ENCODE measurements at places on chromosomes 3 and 15.

DNA sequence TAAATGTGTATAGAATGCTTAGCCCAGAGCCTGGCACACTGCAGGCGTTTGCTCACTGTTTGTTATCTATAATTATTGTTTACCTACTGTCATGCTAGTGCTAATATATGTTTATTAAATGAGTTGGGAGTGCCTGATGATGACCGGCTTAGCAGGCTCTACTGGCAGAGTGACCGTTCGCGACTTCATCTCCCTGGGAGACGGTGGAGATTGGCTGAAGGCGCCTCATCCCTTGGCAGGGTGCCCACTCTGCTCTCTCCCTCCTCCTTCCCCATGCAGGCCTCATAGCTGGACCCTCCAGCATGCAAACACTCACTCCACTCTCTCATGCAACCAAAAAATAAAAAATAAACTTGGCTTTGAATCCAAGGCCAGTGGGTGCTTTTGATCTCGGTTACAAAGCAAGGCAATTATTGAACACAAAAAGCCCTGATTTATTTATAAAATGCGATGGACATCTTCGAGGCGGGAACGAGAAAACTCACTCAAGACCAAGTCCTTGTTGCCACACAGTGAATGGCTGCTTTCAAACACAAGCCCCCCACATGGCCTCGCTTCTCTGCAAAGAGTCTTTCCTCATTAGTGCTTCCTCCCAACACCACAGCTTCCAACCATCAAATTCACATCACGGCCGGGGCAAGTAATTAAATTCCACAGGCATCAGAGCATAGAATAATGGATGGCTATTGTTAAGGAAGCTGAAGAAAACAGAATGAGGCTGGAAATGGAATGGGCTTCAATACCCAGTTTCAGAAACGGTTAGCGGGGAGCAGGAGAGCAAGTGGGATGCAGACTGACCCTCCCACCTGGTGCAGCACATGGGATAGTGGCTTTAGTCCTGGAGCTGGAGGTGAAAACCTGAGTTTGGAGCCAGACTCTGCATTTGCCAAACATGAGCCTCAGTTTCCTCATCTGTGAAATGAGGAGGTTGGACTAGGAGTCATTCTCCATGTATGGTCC is 135.7 kb upstream of the RAD18 start:
- no peak for DNase-seq

DNA sequence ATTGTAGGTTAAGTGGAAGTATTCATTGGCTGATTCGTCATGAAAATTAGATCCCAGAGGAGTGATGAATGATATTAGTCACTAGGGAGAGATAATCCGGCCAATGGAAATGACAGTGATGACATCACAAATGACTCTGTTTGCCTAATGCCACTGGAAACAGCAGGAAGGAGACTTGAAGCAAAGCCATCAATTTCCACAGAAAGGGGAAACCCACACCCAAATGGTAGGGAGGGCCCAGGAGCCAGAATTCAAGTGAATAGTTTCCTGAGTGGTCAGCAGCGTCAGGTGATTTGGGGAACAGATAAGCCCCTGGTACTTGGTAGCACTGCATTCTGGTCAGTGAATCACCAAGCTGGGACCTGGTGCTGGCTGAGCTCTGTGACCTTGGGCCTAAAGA is 3.3 kb upstream of the ADAMTS9 start:
- DNase-seq = peak; percentile 96

DNA sequence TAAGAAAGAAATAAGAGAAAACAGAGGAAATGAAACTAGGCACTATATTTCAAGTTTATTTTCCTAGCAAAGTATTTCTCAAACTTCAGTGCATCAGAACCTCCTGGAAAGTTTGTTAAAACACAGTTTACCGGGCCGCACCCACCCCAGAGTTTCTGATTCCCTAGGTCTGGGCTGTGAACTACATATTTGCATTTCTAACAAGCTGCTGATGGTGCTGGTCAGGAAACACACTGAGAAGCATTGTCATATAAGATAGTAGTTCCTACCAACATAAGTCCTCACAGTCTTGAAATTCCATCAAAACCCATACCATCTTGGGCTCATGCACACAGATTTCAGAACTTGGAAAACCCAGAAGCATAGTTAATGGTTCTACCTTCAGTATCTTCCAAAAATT is 8.3 kb downstream of the SLC9A9 start:
- DNase-seq = no peak

DNA sequence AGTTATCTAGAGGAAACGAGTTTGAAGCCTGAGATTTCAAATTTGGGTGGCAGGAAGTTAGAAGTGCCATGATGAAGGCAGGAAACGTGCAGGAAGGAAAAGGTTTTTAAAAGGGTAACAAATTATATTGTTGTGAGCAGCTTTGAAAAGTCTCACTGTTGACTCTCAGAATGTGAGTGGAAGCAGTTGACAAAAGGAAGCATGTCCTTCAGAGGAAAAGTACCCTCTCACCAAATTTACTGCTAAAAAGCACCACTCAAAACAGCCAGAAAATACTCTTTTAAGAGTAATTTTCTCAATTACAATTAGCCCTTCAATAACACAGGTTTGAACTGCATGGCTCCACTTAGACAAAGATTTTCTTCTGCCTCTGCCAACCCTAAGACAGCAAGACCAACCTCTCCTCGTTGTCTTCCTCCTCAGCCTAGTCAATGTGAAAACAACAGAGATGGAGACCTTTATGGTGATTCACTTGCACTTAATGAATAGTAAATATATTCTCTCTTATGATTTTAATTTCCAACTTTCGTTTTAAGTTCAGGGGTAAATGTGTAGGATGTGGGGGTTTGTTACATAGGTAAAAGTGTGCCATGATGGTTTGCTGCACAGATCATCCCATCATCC is 117.1 kb upstream of the LIPC start:
- DNase-seq = no peak

GRCh38 chr3:55180161-55180560 is 252.3 kb upstream of the LRTM1 start:
- DNase-seq = no peak

- DNase-seq = no peak
Observed at GRCh38 chr3:89434621-89435380, 327.4 kb downstream of the EPHA3 start.

DNA sequence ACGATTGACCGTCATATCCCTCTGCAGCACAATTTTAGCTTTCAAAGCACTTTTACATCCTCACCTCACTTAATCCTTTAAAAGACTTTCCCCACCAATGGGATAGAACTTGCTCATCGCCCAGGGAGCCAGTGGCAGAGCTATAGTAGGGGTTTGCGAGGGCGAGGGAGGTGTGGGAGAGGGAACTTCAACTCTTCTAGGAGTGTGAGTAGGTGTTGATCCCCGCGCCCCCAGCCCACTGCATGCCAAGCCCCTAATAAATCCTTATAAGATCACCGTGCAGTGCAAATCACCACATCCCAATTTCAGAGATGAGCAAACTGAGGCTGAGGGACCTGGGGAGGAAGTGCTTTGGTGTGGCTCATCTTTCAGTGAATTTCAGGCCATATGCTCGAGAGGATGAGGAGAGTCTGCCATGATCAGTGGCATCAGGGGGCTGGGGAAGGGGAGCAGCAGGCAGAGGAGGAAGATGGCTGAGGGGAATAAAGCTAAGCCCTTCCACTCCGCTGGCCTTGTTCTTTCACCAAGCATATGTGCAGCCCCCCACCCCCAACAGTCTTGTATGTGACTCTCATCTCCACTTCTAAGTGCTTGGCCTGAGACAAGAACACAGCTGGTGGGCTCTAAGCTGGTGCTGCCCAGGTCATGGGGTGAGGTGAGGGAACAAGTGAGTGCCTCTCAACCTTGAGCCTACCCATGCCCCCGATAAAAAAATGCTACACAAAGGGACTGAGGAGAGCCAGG is 5.1 kb downstream of the INSYN1 start:
- DNase-seq = no peak

DNA sequence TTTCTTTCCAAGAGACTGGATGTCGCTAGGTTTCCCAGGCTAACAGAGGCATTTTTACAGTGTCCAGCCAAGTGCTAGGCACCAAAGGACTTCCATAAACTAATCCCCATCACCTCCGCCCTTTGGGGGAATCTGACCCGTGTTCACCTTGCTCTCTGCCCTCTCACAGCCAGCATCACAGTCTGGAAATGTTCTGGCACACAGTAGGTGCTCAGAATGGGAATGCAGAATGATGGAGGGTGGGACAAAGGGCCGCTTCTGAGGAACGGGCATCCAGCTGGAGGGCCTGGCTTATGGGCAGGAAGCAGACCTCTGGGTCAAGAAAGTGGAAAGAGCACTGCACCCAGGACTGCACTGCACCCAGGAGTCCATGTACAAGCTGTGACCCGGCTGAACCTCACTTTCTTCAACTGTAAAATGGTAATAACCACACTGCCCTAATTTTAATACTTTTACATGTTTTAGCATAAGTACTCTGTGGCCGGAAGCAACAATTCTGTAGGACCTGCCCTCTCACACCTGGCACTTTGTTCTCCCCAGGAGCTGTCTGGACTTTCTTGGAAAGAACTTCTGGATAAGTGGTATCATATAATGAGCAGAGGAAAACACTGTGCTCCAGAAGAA is 901 bp upstream of the NMB start:
- DNase-seq = no peak

- no peak for DNase-seq
Observed at GRCh38 chr15:51589881-51590568, 32.5 kb downstream of the DMXL2 start.

GRCh38 chr3:11260460-11260859 is 11.7 kb upstream of the ATG7 start:
- DNase-seq = no peak

DNA sequence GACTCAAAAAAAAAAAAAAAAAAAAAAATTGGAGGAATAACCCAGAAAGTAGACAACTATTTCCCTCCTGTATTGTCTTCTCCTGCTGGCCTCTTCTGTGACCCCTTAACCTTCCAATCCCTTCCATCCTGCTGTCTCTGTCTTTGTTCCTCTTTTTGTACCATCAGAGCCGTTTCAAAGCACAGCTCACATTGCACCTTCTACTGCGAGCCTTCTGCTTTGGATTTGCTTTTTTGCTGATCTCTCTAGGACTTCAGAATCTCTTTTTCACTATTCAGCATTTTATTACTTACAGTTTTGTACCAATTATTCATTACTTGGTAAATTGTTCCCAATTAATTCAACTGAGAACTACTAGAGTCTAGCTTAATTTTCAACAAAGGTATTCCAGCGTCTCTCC is 284.0 kb upstream of the TBL1XR1 start:
- no peak for DNase-seq

DNA sequence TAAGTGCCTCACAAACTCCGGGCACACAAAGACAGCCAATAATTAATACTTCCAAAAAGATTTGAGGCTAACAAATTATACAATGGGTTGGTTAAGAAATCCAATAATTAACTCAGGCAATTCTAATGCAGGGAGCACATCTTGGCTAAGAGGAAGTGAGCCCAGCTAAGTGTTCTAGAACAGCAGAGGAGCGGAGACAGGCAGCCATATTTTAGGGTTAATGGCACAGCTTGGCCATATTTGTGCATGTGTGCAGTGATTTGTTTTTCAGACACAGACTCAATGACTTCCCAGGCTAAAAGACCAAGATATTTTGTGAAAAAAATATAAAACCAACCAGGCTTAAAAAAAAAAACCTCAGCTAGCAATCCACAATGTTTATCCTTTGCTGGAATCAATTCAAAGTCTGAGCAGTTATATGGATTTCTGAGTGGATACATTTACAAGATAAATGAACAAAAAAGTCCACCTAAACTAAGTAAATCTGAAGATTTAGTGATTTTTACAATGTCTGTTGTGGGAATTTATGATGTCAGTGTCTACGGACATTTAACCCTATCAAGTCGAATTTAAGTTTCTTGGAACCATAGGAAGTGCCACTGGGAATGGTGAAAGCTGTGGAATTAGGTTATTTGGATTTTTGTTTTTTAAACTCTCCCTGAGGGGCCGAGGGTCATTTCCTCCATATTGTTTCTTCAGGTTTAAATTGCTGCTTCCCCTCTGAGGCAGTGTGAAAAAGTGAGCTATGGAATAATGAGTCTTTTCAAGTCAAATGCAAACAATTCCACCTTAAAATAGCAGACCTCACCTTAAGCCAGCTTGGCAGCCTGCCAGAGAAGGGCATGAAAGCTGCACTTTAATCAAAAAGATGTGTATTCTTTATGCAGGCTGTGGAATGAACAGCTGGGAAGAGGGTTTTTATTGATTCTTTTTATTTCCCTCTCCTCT is 413.7 kb upstream of the TBL1XR1 start:
- DNase-seq = no peak

DNA sequence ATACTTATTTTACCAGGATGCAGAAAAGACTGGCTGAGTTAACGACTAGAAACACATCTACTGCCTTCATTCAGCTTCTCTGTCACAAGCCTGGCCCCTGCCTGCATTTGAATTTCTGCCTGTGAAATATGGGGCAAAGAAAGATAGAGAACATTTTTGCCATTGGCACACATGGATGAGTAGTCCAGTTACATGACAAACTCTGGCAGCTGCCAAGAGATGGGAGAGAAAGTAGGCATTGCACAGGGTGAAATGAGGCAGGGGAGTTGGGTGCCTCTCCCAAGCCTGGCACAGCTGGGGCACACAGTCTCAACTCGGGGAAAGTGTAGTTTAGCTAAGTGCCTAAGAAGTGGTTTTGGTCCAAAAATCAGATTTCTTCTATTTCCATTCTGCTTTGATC is 24.0 kb downstream of the ANXA2 start:
- no peak for DNase-seq

- DNase-seq = peak; percentile 80
Observed at GRCh38 chr15:38002883-38003477, 68.5 kb downstream of the TMCO5A start.

DNA sequence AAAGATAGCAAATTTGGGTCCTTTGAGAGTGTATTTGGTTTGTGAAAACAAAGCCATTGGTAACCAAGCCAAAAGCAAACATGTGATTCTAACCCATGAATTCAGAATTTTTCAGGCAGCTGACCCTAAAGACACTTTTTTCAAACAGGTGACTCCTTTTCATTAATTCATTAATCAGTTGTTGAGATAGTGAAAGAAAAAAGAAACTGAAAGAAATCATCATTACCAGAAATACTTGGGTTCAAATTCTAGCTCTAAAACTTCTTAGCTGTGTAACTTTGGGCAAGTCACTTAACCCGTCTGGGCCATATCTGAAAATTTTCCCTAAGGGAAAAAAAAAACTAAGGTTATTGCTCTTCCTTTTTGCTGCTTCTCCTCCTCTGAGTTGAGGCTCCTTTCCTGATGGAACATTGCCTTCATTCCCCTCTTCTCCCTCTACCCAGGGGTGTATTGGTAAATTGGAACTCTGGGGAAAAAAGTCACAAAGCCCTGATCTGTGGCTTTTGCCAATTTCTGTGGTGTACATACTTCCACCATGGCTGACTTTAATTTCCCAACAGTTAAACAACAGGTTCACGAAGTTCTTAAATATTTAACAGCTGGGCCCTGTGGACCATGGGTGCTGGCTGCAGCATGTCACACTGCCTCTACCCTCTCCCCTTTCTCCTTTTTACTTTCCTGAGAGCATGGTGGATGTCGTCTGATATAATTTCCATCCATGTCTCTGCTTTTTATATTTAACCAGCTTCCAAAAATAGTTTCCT is 120.3 kb downstream of the ASB7 start:
- DNase-seq = no peak

DNA sequence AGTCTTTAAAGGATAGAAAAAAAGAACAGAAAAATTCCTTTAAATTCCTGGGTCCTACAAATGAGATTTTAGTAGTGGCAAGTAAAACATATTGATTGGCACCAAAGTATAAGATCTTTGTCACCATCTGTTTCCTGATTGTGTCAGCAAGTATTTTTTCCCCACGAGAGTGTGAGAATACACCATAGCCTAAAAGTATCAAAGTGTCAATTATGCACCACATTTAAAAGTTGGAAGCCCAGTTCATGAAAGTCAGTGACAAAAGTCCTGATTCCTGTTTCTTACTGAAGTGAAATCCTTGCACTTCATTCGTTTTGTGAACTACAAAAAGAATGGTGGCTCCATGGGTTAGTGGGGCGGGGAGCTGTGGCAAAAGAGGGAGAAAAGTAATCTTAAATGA is 83.8 kb upstream of the DPH6 start:
- DNase-seq = no peak

All from kidney tubule cell (primary cell).